GM10248 (cell line): ENCODE measurements at places on chromosomes 1 and 21.

DNA sequence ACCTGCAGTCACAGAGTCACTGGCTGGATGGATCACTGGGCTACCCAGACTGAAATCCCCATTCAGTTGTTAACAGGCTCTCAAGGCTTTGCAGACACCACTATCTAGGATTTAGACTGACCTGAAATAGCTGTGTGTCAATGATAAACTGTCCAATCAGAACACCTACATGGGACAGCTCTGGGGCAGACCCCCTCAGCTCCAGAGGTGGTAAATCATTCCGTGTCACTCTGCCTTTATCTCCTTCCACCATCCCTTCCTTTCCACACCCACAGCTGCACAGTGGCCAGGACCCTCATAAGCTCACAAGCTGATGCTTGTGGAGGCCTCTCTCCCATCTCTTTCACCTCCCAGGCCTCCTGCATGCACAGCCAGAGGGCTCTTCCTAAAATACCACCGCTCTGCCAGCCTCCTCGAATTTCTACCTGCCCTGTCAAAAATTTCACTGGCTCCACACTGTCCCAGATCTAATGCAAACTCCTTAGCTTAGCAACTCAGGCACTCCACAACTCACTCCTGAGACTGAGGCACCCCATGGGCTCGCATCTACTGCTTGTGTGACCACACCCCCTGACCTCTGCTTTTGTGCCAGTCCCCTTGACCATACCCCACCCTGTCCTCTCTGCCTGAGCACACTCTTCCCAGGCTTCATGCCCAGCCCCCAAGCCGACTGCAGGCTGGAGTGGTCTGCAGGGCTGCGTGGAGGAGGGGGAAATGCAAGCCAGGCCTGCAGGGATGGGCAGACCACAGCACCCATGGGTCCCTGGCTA, 5.8 kb downstream of the CAPZB start:
- DNase-seq: no peak

DNA sequence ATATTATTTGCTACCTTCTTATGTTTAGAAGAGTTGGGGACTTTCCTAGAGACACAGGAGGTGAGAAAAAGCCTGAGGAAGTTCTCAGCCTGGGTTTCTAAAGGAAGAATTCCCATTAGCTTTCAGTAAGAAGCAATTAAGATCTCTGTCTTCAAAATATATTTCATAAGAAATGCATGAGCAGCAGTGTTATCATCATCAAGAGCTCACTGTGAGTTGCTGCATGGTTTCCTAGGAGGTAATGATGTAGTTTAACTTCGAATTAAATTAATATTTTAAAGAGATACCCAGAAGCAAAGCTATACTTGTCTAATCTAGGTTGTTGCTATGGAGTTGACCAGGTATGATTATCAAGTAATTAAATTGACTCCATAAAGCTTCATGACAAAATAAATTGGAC, 5.7 kb upstream of the POGZ start:
- no peak for DNase-seq

- peak; percentile 20 for DNase-seq
Observed at GRCh38 chr1:43272161-43272560, 2.4 kb downstream of the TMEM125 start.

DNA sequence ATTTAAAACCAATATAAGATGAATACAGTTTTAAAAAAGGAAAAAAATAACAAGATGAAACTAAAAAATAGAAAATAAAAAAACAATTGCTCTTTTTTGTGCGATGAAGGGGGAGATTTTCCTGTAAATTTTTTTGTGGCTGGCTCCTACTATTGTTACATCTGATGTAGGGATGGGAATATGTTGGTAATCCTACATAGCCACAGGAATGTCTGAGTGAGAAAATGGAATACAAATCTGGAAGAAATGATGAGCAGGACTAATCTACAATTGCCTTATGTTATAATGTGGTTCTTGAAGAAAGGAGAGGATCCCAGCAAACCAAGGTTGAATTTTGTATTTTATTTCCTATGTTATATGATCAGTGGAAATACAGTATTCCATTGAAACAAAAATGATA, 40.9 kb downstream of the ATP6V1G3 start:
- no peak for DNase-seq

DNA sequence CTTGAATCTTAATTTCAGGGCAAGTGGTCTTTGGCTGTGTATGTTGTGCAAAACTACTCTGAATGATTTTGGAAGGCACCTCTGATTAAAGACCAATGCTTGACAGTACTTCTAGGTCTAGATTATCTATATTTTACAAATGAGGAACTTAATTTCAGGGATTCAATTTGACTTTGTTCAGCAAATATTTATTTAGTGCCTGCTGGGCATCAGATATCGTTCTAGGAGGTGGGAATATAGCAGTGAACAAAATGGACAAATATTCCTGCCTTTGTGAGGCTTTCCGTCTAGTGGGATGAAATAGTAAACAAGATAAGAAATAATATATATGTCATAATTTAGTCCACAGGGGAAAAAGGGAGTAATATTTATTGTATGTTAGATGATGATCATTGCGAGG, 4.7 kb downstream of the ZNF326 start:
- DNase-seq: no peak

DNA sequence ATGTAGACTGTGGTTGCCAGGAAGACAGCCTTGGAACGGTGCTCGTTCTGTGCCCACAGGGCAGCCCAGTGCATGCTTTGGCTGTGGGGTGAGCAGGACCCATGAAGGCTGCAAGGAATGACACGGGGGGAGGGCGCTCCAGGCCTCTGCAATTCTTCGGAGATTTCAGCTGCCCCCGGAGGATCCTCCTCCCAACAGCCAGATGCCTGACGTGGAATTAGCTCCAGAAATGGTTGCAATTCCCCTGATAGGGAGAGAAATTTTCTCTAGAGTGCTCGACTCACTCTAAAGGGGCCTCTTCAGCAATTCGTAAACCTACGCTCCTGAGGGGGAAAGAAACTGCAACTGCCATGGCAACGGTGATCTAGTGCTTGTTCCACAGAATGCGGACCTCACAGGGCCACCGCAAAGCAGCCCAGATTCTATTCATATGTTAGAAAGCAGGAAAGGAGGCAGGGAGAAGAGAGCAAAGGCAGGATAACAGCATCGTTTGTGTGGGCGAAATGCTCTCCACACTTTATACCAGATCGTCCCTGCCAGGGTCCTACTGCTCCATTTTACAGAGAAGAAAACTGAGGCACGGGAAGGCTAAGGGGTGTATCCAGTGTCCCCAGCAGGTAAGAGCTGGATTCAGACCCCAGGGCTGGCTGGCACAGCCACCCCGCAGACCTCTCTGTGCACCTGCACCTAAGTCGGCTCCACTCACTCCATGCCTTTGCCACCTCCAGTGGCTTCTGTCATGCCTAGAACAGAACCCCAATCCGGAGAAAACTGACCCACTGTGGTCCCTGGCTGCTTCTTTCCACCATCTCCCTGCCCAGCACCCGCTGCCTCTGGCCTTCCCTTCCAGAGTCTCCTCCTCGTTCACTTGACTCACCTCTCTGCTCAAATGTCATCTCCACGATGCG, 11.9 kb upstream of the PDE9A start:
- DNase-seq: no peak

DNA sequence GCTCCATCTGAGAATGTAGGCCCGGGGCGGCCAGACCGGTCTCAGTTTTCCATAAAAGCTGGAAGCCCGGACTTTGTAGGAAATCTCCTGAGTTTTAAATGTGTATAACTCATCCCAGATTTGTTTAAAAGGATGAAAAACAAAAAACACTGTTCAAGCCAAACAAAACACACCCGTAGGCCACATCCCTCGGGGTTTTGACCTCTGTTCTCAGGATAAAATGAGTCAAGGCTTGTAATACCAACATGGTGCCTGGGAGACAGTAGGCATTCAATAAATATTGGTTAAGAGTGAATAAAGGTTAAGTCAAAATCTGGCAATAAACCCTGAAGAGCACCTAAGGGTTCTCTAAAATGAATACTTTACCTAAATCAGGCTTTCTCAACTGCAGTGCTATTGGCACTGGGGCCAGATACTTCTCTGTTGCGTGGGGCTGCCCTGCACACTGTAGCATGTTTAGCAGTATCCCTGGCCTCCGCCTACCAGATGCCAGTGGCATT, 55.0 kb downstream of the KAZN start:
- no peak for DNase-seq

DNA sequence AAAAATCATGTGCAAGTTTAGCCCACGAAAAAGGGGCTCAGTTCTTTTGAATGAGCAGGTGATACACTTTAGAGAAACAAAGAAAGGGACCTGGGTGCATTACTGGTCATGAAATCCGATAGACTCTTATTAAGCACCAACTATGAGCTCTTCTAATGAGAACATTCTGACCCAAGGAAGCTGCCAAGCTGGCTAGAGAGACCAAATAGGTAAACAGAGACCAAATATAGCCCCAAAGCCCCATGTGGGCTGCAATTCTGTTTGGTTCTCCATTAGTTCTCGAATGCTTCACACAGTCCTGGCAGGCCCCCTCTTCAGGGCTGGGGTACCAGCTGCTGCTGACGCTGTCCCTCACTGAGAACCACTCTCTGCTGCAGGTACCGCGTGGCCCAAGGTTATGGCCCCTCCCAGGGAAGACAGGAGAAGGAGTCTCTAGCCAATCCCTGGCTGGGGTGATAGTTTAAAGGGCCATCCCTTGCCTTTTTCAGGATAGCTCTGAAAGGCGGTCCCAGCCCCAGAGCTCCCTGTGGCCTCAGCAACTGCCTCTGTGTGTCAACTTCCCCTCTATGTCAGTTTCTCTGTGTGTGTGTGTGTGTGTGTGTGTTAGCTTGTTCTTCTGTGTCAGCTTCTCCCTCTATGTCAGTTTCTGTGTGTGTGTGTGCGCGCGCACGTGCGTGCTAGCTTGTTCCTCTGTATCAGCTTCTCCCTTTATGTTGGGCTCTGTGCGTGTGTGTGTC, 7.1 kb upstream of the UBXN10 start:
- no peak for DNase-seq

DNA sequence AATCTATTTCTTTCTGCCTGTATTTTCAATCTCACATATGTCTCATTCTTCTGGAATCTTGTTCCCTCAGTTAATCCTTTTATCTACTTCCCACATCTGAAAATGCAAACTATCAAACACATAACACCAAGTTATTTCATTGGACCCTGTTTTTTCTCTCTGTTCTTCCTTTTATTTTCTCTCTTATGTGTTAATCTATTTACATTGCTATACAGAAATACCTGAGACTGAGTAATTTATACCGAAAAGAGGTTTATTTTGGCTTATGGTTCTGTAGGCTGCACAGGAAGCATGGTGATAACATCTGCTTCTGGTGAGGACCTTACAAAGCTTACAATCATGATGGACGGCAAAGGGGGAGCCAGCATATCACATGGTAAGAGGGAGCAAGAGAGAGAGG, 247.6 kb downstream of the TGFB2 start:
- DNase-seq: no peak

DNA sequence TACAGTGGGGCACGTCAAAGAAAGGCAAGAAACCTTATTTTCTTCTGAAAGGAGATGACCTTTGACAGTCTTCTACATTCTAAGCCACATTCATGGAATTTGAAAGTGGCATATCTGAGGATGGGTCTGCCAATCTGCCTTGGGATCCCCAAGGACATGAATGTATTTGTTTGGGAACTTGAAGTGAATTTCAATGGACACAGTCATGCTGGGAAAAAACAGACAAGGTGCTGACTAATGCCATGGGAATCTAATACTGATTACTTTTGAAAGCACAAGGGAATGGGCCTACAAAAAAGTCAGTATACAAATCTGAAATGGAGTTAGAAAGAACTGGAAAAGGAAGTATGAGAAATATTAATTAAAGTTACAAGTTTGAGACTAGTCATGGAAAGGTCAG, 128.8 kb downstream of the KCNJ6 start:
- no peak for DNase-seq

- peak; percentile 50 for DNase-seq
Observed at GRCh38 chr1:244796719-244797406, 38.6 kb upstream of the COX20 start.

DNA sequence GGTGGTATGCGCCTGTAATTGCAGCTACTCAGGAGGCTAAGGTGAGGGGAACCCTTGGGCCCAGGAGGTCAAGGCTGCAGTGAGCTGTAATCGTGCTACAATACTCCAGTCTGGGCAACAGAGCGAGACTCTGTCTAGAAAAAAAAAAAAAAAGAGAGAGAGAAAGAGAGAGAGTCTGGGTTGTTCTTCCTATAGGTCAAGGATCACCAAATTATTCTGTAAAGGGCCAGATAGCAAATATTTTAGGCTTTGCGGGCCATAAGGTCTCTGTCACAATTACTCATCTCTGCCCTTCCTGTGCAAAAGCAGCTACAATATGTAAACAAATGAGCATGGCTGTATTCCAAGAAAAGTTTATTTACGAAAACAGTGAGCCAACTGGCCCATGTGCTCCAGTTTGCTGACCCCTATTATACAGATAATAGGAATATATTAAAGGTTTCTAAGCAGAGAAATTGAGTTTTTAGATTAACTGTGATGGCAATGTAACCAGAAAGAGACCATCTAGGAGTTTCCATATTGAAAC, 2.1 kb downstream of the SASS6 start:
- DNase-seq: no peak

GRCh38 chr21:16196001-16196400, 466.2 kb downstream of the USP25 start:
- no peak for DNase-seq

DNA sequence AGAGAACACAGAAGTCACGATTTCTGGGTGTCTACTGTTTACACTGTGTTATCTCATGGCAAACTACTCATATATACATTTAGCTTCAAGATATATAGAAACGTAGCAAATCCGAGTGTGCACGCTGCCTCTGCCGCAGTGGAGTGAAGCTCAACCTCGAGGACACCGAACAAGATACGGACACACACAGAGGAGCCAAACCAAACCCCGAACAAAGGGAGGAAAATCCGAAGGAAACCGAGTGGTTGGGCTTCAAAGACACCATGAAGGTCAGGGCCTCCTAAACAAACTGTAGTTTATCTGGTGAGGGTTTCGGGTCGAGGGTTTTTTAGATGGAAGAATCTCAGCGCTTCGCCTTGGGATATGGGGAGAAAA, 34.5 kb downstream of the SLC45A1 start:
- DNase-seq: no peak

- no peak for DNase-seq
Observed at GRCh38 chr1:189530162-189530561, 947.5 kb downstream of the BRINP3 start.

- no peak for DNase-seq
Observed at GRCh38 chr1:100611086-100611485, 73.1 kb downstream of the GPR88 start.

DNA sequence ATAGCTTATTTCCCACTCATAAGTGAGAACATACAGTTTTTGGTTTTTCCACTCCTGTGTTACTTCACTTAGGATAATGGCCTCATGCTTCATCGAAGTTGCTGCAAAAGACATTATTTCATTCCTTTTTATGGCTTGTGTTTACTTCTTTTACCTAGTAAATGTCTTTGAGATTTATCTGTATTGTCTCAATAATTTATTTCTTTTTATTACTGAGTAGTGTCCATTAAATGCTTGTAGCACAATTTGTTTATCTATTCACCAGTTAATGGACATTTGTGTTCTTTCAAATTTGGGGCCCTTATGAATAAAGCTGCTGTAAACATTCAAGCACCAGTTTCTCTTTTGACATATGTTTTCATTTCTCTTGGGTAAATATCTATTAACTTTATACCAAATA, 86.0 kb downstream of the UCHL5 start:
- DNase-seq: no peak

- no peak for DNase-seq
Observed at GRCh38 chr1:180097326-180097605, 57.4 kb upstream of the QSOX1 start.

- DNase-seq: no peak
Observed at GRCh38 chr1:186112280-186112679, 262.8 kb downstream of the TPR start.

- no peak for DNase-seq
Observed at GRCh38 chr1:212587888-212588510, 20.6 kb upstream of the ATF3 start.

- no peak for DNase-seq
Observed at GRCh38 chr1:225811622-225812487, 1.9 kb downstream of the EPHX1 start.
